ENCODE measurements at places on chromosomes 4 and X.

- DNase-seq = no peak
Measured at GRCh38 chrX:23292354-23292987, 42.2 kb upstream of the PTCHD1 start.

DNA sequence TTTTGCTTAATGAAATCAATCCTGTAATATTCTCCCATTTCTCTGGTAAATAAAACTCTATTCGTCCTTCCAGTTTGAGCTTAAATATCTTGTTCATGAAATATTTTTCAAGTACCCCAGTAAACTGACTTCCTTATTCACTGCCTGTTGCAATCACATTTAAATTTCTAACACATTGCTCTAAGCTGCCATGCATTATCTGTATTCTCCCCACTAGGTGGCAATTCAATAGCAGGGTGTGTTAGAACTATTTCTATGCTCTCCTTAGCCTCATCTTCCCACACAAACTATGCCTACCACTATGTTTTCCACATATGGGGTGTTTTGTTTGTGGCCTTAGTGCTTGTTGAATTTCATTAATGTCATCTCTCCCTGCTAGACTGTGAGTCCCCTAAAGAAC, 377.1 kb upstream of the HS3ST1 start:
- no peak for DNase-seq

DNA sequence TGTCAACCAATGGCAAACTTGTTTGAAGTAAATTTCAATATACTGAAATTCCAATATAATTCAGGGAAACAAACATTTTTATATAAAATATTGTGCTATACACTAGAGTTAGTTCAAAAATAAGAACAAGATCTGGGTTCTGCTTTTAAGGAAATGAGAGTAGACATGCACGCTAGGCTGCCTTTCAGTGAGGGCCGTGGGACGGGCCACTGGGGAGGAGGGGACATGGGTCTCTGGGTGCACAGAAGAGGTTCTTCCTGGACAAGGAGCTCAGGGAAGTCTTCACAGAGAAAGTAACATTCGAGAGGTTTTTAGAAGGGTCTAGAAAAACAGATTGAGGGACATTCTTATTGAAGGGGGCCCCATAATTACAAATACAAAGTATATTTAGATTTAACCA, 64.4 kb downstream of the SHROOM3 start:
- DNase-seq = no peak

DNA sequence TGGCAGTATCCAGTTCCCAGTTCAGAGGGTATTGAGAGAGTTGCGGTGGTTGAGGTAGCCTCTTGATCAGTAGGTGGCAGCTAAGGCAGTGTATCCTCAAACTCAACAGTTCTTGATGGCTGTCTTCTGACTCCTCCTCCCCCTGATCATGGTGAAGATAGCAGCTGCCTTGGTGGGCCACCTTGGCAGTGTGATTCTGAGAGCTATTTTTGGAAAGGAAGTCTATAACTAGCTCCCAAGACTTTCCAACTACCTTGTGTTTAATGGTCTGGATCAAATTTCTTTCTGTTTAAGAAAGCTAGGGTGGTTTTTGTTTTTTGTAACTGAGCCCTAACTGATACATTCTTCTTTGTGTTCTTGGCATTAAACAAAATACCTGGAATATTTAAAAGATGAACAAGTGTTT, 10.5 kb upstream of the TBC1D19 start:
- no peak for DNase-seq

DNA sequence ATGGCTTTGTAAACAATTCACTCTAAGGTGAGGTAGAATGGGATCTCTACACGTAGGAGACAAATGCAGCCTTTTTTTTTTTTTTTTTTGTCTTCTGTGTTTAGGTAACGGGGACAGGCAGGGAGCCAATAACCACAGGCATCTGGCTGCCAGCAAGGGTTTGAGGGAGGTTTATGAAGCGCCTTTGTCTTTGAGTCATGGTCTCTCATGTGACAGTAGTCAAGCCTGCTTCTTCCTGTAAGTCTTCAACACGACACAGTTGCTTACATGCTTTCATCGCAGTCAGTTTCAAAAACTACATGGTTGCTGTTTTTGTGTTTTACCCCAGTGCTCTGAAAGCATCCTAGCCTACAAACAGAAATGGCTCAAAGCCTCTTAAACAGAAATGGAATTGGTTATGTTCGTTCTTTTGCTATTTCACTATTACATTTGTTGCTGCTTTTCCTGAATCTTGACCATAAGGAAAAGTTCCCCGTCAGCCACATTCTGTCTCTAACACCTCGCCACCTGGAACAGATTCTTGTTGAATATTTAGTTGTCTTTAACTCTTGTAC, 127.8 kb upstream of the METTL14 start:
- no peak for DNase-seq

DNA sequence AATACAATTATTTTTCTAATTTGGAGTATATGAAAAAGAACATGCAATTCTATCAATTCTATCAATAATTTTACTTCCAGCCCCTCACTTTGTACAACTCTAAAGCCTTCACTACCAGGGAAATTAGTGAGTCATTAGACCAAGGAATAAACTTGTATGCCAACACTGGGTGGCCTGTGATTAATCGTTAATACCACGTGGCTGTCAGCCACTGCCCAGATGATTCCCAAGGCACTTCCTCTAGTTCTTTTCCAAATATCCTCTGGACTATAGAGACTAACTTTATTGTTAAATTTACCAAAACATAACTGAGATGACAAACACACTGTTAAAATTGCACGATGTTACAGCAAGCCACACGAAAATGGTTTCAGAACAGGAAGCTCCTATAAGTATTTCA, 45.7 kb downstream of the MID1 start:
- no peak for DNase-seq

DNA sequence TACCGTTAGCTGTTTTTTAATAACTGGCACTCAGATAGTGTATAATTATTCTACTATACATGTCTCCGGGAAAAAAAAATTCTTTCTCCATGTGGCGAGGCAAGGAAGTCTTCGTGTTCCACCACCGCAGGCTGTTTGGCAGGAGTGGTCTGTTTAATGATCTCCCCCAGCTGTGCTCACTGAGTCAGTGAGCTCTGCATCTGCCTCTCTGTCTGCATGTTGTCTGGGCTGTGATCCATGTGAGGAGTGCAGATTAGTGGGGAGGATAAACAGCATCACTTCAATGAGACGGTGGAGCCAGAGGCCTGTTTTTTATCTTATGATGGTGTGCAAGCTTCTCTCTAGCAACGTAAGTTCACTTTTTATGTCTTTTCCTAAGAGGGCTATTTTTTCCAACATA, 69.8 kb downstream of the RPS3A start:
- no peak for DNase-seq

- peak; percentile 29 for DNase-seq
Measured at GRCh38 chr4:15238720-15239119, 189.1 kb upstream of the C1QTNF7 start.

- no peak for DNase-seq
Measured at GRCh38 chrX:5915783-5916182, 312.9 kb downstream of the NLGN4X start.

- no peak for DNase-seq
Measured at GRCh38 chr4:147052361-147052760, 106.7 kb upstream of the TTC29 start.

DNA sequence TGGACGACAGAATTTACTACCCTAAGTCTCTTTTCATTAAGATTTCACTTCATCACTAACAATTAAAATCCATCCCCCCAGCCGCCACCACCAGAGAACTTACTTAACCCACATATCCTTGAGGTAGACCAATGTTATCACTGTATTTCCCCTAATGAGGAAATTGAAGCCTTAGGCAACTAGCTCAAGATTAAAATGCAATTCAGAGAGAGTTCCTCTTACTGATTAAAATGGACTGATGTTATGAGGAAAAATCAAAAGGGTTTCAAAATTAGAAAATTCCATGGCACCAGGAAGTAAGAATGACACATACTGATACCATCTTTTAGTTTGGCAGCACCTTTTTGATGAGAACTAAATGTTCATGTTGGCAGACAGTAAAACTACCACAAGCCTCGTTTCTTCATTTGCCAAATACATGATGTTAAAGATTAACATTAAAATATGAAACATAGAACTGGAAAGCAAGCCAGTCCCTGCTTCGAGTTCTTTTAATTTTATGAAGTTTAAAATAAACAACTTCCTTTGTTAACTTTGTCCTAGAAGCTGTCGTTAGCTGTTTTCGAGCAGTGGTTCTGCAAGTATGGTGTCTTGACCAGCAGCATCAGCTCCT, 69.3 kb upstream of the CCDC160 start:
- DNase-seq = no peak

- DNase-seq = no peak
Measured at GRCh38 chr4:124066595-124066994, 645.9 kb downstream of the ANKRD50 start.

DNA sequence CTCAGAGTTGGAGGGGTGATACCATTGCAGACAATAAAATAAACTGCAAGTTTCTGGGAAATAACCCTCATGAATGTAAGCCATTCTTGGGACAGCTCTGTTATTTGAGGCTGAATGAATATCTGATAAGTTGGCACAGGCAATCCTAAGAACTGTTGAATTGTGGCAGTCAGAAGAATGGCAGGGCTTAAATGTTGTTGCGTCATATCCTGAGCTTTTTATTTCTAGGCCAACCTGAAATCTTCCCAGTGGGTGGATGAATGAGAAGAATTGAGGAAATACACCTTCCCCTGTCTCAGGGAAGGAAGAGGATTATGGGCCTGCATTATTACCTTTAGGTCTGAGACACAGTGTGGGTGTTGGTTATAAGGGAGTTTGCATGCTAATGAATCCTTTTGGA, 64.4 kb upstream of the C4orf54 start:
- DNase-seq = no peak

- DNase-seq = no peak
Measured at GRCh38 chr4:86762649-86763048, 86.5 kb downstream of the SLC10A6 start.

- no peak for DNase-seq
Measured at GRCh38 chr4:88396681-88397080, 18.0 kb downstream of the HERC6 start.

DNA sequence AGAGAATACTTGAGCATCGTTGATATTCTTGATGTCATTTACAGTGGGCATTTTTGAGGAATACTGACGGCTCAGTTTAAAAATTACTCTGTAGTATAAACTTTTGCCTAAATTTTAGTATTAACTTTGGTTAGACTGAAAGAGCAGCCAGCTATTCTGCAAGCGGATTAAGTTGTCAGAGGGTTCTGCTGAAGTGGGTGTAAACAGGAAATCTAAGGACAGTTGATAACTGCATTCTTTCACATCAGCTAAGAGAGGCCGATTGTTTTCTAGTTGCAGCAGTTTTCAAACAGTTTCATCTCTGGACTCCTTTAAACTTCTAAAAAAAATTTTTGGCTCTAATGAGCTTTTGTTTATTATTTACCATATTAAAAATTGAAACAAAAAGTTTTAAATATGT, 149.6 kb downstream of the RAPGEF2 start:
- no peak for DNase-seq

DNA sequence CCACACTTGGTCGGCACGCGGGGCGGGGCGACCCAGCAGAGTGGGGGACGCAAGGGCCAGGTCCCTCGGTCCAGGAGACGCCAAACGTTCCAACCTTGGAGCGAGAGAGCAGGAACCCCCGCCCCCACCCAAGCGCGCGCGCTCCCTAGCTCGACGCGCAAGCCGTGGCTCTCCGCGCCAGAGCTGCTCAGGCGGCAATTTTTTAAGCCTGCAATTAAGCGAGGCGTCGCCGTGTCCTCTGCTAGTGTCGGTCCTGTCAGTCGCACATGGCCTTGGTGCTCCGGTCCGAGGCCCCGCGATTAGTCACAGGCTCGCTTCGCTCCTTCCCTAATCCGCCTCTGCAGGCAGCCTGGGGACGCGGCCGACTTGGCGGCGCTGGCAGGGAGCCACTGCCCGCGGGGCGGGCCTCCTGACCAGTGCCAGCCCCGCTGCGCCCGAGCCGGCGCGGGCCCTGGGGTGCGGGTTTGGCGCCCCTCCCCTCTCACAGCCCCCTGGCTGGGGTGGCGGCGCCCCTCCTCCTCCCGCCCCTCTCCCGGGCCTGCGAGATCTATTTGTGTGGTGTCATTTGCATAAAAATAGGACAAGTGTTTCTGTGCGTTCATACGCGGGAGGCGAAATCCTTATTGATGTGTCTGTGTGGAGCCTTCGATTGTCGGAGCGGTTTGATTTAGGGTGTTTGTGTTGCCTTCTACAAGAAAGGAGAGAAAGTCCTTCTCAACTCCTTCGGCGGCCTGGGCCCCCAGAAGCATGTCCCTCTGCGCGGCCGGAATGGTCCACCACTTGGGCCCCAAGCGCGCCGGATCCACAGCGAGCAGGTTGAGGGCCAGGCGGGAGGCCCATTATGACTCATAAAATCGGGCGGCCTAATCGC, 9.8 kb upstream of the BCOR start:
- no peak for DNase-seq

- peak; percentile 2 for DNase-seq
Measured at GRCh38 chr4:37721995-37722638, 35.9 kb upstream of the RELL1 start.

GRCh38 chr4:90027565-90027964, 99.6 kb upstream of the CCSER1 start:
- DNase-seq = no peak

GRCh38 chrX:136767104-136767941, 13.4 kb downstream of the ARHGEF6 start:
- DNase-seq = peak; percentile 43

DNA sequence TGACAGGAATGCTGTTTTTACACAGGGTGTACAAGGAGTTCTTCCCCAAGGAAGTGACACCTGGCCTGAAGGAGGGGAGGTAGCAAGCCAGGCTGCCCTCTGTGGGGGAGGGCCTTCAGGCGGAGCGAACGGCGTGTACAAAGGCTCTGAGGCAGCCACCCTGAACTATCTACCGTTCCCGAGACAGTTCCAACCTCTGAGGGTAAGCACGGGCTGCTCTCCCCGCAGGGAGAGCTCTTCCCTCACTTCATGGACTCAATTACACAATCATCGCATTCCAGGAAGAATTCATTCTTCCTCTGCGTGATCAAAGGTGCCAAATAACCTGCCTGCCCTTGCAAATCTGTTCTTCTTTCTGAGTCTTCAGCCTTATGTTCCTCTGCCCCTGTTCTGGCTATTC, 4.8 kb downstream of the ELK1 start:
- DNase-seq = no peak

Data from CD4-positive, alpha-beta T cell treated with Interleukin-10 for 1 hour (primary cell).